ENCODE measurements at places on chromosomes 11 and 22.

DNA sequence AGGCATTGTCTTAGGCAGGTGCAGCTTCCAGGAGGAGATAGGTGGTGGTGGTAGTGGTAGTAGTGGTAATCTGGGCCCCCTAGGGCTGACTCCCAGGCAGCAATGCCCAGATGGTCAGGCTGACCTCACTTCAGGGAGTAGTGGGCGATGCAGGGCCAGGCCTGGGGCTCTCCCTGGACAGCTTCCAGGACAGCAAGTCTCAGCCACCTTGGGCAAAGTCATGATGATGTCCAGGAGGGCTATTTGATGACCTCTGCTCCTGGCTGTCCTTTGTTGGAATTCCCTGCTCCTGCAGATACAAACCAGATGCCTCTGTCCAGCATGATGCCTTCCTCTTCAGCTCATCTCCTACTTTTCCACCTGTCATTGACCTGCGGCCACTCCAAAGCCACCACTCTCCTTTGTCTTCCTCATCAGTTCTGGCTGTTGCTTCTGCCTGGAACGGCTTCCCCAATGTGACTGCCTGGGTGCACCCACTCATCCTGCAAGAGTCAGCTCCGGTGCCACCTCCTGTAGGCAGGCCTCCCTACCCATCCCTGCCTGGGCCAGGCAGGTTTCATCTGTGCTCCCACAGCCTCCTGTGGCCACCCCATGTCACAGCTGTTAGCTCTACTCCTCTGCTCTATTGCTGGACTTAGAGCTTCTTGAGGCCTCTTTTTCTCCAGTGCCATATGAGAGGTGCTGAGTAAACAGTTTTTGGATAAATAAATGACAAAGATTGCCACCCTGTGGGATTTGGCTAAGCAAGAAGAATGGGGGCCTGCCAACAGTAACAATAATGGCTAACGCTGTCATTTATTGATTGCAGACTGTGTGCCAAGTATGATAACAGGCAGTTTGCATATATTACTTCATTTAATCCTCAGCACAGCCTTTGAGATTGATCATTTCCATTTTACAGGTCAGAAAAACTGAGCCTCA is 172.9 kb upstream of the NECTIN1 start:
- no peak for DNase-seq

DNA sequence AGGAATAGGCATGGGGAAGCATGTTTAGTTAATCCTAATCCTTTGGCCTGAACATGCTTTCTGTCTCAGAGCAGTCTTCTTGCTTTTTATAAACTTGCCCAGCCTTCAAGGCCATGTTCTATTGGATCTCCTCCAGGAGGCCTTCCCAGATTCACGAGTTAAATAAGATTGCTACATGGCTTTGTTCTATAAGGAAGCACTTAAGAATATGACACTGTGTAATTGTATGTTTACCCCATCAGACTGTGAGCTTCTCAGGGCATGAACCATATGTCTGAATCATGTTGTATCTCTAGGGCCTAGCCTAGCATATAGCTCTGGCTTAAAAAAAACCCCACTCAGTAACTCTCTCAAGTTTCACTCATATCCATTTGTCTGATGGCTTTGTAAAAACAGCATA is 26.4 kb upstream of the UCP3 start:
- no peak for DNase-seq

- DNase-seq = no peak
Measured at GRCh38 chr22:35611200-35611890, 5.8 kb downstream of the MB start.

DNA sequence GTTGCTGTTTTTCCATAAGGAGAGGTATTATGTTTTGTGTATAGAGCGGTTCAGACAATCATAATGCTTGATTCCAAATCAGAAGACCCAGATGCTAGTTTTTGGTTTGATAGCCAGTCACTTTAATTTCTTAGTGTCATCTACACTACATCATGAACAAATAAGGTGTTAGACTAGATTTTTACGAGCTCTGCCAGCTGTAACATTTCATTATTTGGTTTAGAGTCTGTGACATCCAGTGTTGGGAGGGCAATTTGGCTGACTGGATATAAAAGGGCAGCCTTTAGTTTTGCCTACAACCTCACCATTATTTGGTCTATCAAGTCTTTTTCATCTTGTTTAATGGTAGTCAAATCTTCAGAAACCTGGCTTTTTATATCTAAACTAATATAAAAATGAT is 30.2 kb upstream of the FBXO3 start:
- no peak for DNase-seq

GRCh38 chr11:2797121-2797711 is 88.4 kb downstream of the CDKN1C start:
- DNase-seq = peak; percentile 47

- DNase-seq = no peak
Measured at GRCh38 chr11:69682221-69682620, 7.1 kb upstream of the LTO1 start.

DNA sequence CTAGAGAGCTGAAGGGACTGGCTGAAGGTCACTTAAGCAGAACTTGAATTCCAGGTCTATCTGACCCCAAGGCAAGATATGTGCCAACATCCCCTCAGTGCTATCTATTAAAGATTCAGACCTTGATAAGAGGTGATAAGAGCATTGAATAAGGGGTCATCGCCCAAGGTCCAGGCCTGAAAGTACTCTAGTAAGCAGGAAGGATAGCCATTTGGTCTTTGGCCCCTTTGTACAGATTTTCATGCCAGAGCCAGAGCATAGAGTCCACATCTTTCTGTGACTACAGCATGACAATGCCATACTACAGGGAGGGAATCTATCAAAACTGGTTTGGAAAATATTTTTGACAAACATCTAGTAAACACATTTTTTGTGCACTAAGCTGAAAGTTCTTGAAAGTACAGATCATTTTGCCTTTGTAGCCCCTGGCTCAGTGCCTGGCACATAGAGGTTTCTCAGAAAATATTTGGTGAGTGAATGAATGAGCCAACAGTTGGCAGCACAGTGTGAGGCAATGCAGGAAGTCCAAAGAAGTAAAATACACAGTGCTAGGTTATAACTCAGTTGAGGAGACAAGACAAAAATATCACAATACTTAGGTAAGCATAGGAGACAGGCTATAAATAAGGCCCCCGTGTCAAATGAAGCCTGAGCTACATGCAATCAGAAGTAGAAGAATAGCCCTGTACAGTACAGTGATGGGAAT is 15.1 kb upstream of the RRAS2 start:
- peak; percentile 66 for DNase-seq

GRCh38 chr22:50314455-50315288 is 7.2 kb upstream of the PLXNB2 start:
- DNase-seq = no peak

- no peak for DNase-seq
Measured at GRCh38 chr11:69160296-69161116, 4.8 kb downstream of the SMIM38 start.

DNA sequence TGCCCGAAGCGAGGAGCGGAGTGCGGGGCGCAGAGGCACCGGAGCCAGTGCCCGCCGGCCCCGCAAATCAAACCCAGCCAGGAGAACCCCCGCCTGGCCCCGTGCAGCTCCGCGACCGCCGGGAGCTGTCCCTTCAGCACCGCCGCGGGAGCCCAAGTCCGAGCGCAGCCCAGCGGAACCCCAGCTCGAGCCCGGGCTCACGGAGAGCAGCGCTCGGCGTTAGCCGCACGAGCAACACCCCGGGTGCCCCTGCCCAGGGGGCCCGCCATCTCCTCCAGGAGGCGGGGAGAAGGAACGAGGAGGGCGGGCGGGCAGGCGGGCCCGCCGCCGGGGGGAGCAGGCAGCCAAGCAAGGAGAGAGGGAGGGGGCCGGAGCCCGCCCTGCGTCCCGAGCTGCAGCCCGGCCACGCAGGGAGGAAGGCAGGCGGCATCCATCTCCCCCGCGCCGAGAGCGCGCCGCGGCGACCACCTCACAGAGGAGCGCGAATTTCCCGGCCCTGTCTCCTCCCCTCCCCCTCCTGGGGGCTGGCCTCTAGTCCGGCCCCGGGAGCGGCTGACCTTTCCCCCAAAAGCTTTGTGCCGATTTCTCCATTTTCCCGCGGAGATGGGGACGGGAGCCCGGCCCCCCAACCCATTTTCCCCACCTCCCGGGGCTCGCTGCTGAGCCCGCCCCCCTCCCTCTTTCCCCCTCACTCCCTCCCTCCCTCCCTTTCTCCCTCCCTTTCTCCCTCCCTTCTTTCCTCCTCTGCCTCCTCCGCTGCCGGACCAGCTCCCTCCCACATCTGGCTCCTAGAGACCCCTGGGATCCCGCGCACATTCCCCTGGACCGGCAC is 621 bp downstream of the KCNC1 start:
- DNase-seq = no peak

DNA sequence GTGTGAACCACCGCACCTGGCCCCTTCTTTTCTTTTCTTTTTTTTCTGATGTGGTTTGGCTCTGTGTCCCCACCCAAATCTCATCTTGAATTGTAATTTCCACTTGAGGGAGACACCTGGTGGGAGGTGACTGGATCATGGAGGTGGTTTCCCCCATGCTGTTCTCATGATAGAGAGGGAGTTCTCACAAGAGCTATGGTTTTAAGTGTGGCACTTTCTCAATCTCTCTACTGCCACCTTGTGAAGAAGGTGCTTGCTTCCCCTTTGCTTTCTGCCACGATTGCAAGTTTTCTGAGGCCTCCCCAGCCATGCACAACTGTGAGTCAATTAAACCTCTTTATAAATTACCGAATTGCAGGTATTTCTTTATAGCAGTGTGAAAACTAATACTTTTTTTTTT is 4.9 kb upstream of the TCN2 start:
- no peak for DNase-seq

GRCh38 chr11:114771172-114771571 is 92.8 kb downstream of the NXPE2 start:
- DNase-seq = no peak

DNA sequence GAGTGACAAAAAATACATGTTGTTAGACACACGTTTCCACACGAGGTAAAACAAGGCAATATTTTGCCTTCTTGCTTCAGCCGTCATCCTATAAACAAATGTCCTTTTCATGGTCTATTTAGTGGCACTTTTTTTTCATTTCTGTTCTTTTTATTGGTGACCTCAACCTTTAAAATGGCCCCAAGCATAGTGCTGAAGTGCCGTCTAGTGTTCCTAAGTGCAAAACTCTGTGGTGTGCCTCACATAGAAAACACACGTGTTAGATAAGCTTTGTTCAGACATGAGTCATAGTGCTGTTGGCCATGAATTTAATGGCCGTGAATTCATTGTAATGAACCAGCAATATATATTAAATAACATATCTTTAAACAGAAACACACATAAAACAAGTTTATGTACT is 15.6 kb downstream of the OVCH2 start:
- DNase-seq = no peak

DNA sequence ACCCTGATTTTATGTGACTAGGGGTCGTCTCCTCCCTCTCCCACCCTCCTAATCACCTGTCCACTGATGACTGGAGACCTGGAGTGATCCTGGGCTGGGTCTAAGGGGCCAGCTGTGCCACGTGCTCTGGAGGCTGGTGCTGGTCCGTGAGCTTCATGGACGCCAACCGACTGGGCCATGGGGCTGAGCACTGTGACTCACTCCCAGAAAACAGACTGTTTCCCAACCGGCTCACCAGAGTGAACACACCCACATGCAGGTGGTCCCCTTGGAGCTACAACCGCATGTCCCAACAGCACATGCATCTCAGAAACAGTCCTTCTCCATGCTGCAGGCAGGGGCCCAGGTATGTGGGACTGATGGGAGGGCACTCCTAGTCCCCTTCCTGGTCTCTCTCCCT is 14.0 kb upstream of the LMO1 start:
- DNase-seq = no peak

DNA sequence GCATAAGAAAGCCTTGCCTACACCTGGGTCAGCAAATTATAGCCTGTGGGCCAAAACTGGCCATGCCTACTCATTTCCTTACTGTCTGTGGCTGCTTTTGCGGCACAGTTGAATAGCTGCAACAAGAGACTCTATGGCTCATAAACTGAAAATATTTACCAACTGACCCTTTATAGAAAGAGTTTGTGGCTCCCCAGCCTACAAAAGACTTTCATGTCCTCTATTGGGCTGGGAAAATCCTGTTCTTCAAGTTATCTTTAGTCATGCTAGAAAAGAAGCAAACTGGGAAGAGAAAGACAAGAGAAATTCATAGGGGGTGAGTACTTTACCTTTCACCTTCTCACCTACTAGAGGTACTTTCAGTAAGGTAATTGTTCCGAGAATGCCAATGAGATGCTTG is 175.1 kb downstream of the SWAP70 start:
- no peak for DNase-seq

DNA sequence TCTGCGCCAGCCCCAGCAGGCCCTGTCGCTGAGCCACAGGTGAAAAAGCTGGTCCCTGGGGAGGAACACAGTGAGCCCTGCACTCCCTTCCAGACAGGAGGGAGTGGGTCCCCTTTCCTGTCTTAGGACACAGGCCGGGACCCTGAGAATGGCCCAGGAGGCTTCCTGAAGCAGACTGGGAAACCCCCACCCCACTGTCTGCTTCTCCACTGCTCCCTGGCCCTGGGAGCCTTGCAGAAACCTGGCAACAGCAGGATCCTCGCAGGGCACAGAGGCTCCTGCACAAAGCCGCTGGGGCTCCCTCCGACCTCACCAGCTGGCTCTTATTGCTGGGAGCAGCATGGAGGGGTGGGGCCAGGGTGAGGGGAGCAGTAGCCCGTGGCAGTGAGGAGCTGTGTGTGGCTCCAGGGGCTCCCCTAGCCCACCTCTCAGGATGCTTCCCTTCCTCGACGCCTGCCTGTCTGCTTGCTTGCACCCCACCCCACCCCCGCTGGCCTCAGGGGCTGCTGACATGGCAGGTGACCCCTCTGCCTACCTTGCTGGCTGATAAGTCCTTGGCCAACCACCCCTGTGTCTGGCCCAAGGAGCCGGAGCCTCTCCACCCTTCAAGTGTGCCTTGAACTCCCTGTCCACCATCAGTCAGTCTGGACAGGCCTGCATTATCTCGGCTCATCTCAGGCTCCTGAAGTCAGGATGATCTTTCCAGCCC is 72.1 kb upstream of the KCNQ1OT1 start:
- DNase-seq = peak; percentile 50

GRCh38 chr11:66371627-66372415 is at the start of gene SLC29A2:
Gene SLC29A2, minus strand, starts transcription at chr11:66371760. Its CDS starts 169 bp downstream, at chr11:66371591.
- DNase-seq = no peak

DNA sequence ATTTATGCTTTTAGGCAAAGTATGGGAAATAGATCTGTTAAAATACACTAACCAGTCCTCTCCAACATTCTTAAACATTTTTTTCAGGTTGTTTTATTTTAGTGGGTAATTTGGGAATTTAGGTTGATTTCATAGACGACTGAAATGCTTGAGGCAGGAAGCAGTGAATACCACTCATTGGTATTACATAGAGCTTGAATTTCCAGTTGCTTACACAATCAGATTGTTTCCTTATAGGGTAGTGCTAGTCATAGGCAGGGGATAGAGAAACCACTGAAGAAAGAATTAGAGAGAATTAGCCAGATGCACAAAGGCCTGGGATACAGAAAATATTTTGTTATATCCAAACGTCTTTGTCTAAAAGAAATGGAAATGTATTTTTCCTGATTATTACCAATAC is 23.9 kb upstream of the LYVE1 start:
- no peak for DNase-seq
